ENCODE measurements at places on chromosomes 1 and 21.
A peak's percentile ranks its signal among the peaks of the same experiment; 100 is the strongest.

DNA sequence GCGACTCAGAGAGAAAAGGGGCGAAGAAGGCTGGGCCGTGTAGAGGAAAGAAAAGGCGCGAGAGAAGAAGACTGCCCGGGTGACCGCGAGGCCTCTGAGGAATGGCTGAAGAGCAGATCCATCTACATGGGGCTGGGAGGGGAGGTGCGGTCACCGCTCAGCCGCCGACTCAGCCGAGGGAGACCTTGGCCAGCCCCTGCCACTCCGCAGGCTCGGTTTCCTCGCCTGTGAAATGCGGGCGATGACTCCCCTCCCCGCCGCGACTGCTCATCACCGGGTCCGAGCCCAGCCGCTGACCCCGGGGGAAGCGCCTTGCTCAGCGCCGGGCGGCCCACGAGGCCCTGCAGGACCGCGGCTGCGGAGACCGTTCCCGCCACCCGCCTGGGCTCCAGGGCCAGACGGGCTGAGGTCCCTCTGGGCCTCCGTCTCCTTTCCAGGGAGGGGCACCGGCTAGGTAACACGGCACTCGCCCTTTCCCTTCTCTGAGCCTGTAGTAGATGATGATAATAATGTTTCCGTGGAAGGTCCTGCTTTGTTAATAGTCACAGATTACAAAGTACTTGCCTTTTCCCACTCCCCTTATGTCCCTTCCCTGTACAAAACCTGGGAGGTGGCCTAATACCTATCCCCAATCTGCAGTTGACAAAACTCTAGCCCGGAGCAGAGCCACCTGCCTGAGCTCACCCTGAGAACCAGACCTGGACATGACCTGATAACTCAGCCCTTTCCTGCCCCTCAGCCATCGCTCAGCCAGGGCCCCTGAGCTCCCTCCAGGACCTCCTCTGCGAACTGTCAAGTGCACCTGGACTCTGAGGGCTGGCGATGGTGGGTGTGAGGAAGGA lies 1.6 kb upstream of the BSND start:
- DNase-seq: peak; percentile 33

GRCh38 chr1:155952505-155952890 lies 11.1 kb downstream of the RXFP4 start:
- DNase-seq: no peak

- DNase-seq: peak; percentile 47
Measured at GRCh38 chr1:209657140-209657879, 5.1 kb upstream of the LAMB3 start.

DNA sequence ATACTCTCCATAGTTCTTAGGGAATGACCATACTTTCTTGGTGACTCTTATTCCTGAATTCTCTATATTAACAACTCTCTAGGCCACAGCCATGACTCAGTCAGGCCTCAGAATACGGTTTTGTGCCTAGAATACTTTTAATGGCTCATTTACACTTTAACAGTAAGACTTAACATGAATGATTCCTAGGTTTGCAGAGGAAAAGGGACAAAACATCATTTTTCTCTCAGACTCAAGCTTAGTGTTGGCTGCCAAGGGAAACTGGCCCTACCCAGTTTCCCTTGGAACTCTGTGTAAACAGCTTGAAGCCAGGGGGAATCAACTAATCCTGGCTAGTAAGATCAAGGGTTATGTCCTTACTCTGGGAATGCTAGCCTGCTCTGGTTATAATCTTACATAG lies 164.9 kb upstream of the PKN2 start:
- DNase-seq: peak; percentile 11

- no peak for DNase-seq
Measured at GRCh38 chr1:207084232-207084631, 4.4 kb upstream of the C4BPB start.

DNA sequence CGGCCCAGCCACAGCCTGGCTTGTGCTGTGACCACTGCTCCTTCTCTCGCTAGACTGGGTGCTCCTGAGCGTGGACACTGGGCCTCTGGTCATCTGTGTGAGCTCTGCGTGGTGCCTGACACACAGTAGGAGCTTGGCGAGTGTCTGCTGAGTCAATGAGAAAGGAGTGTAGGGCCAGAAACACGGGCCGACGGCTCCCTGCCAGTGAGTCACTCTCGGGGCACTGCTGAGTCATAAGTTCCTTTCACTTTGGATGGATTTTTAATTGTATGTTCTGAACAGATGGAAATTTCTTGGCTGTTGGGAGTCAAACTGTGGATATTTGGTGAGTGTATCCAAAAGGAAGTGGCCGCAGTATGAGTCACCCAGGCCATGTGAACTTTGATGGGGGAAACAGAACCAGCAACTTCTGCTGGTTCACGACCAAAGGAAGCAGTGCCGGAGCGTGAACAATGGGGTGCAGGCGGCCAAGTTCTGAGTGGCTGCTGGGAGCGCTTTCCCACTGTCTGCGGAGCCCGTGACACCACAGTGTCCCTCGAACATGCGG lies 41.0 kb upstream of the COL18A1 start:
- peak; percentile 97 for DNase-seq

GRCh38 chr1:193013005-193013404 lies 46.2 kb downstream of the UCHL5 start:
- no peak for DNase-seq

DNA sequence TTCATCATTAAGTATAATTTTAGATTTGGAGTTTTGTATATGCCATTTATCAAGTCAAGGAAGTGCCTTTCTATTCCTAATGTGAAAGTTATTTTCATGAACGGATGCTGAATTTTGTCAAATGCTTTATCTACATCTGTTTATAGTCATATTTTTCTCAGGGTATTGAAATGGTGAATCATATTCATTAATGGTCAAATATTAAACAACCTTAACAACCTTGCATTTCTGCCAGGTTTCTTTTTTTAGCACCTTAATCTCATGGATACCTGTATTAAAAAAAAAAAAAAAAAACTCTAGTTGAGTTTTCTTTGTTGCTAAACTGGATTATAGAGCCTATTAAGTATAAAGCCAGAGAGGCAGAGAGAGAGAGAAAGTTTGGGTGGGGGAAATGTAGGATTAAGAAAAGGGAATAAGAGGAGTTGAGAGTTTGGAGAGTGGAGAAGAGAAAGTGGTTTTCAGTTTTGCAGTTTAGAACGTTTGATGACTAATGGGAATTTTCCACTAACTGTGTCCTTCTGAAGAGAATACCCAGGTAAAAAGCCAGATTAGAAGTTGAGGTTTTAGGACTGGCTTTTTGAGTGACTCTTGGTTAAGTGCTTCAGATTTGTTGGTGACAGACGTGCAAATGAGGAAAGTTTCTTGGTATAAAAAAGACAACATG lies 305.0 kb downstream of the HLX start:
- DNase-seq: no peak
